Activated CD8-positive, alpha-beta memory T cell treated with anti-CD3 and anti-CD28 coated beads, Interleukin-2, amount 10 ng/mL, durations not matched to agents 7 days and 5 days (primary cell): ENCODE measurements at places on chromosomes 7 and 10. TPM values are rescaled to one million over a fixed set of nuclear protein-coding genes. Genes with fewer than 3 reads are reported as not detected.

The SPDYE8 gene
- not detected for total RNA-seq

The IFIT3 gene
- total RNA-seq, result 151 TPM

The ASB15 gene
- total RNA-seq, result not detected

DNA sequence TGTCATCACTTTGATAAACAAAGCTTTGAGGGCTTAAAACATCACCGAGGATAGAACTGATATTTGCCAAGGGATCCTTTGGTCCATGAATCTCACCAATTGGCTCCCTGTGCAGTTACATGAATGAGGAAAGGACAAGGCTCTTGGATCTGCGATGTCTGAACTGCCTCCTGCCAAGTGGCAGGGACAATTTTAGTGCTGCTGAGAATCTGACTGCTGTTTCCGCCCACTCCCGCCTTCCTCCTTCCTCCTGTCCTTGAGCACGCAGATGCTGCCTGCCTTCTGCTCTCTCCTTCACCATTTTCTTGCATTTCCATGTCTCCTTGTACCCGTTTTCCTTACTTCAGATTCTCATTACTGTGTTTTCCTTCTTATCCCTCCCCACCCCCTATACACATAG lies 26.8 kb upstream of the ITPRID1 start:
- H3K4me1 ChIP-seq, result no peaks in the 10 kb centered on the region
- H3K4me3 ChIP-seq, result no peak overlapping the region
- no peaks in the 10 kb centered on the region for H3K36me3 ChIP-seq

- H3K4me3 ChIP-seq, result no peak overlapping the region
- no peak overlapping the region for H3K27ac ChIP-seq
- H3K27me3 ChIP-seq, result no peaks in the 10 kb centered on the region
These were observed 61.0 kb upstream of the EFCAB10 start for GRCh38 chr7:105642264-105642663.

- no peak overlapping the region for H3K4me3 ChIP-seq
- no peak overlapping the region for H3K27ac ChIP-seq
- no peak for DNase-seq
- no peaks in the 10 kb centered on the region for H3K27me3 ChIP-seq
These were observed 340.6 kb downstream of the TFEC start for GRCh38 chr7:115689941-115690340.

- H3K4me3 ChIP-seq, result no peak overlapping the region
- H3K27ac ChIP-seq, result no peak overlapping the region
- no peak for DNase-seq
- peaks cover 5% of the 10 kb centered on the region for H3K27me3 ChIP-seq
- H3K36me3 ChIP-seq, result peaks cover 1% of the 10 kb centered on the region
These were observed 371.1 kb downstream of the PRPF18 start for GRCh38 chr10:13957856-13958255.
